ENCODE measurements at places on chromosomes 5 and 9.

GRCh38 chr9:33190021-33190705, 23.0 kb upstream of the B4GALT1 start:
- no peak for DNase-seq

DNA sequence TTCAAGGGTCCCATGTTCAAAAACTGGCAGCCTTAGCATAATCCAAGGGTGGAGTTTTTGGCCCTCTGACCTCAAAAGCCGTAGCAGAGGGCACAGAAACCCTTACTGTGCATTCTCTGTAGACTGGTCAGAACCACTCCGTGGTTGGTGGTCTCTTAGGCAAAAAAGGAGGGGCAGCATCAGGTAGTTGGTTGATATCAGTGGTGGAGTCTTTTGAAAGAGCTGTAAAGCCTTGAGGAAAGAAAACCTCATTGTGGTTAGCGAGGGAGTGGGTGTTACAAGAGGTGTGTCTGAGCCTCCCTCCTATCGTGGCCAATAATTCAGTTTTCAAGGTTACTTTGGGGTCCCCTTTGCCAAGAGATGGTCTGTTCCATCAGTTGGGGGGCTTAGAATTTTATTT, 40.9 kb downstream of the ARHGEF28 start:
- DNase-seq = peak; percentile 8

DNA sequence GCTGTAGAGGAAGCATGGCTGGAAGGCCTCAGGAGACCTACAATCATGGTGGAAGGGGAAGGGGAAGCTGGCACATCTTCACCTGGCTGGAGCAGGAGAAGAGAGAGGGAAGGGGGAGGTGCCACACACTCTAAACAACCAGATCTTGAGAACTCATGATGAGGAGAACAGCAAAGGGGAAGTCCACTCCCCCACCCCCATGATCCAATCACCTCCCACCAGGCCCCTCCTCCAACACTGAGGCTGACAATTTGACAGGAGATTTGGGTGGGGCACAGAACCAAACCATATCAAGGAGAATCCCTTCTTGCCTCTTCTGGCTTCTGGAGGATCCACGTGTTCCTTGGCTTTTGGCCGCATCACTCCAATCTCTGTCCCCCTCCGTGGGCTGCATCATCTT, 13.1 kb upstream of the CMBL start:
- peak; percentile 90 for DNase-seq

DNA sequence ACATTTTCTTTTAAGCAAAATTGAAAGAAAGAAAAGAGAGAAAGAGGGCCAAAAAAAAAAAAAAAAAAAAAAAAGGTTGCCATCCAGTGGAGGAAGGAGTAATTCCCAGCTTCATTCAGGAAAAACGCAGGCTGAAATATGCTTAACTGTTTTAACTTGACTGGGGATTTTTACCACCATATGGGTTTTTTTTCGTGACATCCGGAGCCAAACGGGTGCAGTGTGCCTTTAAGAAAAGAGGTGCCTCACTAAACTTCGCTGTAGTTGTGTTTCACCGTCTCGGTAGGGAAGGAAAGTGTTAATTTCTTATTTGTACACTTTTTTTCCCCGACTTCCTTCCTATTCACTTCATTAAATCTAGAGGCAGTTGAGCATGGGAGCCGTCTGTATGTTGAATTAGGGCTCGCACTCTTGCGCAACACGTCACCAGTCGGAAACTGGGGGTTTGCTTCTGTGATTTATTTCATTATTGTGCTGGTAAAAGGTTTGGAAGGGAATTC, 143.0 kb downstream of the SMARCA2 start:
- DNase-seq = peak; percentile 61

DNA sequence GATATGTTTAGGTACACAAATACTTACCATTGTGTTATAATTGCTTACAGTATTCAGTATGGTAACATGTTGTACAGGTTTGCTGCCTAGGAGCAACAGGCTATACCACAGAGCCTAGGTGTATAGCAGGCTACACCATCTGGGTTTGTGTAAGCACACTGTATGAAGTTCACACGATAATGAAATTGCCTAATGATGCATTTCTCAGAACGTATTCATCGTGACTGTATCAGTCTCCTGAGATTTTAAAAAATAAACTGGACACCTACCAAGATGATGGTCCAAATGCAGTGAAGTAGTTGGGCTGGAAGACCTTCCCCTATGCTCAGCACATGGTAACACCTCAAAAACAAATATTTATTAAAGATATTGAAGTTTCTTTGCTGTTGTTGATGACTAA, 103.3 kb upstream of the NFIB start:
- no peak for DNase-seq

DNA sequence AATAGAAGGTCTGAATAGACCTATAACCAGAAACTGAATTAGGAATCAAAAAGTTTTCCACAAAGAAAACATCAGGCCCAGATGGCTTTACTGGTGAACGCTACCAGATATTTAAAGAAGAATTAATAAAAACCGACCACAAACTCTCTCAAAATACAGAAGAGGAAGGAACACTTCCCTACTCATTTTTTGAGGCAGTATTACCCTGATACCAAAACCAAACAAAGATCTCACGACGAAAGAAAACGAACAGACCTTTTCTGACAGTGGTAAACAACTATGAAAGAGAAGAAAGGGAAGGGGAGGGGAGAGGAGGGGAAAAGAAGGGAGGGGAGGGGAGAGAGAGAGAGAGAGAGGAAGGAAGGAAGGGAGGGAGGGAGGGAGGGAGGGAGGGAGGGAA, 13.5 kb downstream of the B4GALT1 start:
- no peak for DNase-seq

- no peak for DNase-seq
Measured at GRCh38 chr9:32875748-32876147, 92.4 kb downstream of the TMEM215 start.

- DNase-seq = no peak
Measured at GRCh38 chr5:119501671-119502179, 49.4 kb downstream of the HSD17B4 start.

GRCh38 chr9:134635351-134636148, 6.1 kb upstream of the COL5A1 start:
- DNase-seq = no peak

- no peak for DNase-seq
Measured at GRCh38 chr9:85276741-85277140, 465.0 kb downstream of the AGTPBP1 start.

DNA sequence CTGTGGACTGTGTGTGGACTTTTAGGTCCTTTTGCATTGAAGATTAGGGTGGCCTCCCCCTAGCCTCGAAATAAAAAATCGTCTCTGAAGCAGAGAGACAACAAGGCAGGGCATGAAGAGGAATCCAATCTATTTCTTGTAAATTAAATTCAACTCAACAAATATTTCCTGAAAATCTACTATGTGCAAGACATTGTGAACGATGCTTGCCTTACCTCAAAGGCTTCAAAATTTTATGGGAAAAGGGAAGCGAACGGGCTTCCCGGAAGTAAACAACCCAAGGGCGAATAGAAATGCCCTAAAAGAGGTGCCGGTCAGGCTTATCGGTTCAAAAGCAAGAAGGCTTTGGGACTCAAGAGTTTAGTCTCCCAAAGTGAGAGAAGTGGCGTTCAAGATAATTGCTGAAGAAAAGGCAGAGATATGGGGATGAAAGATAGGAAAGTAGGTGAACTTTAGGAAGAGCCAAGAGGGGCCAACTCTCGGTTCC, 525 bp downstream of the KIF24 start:
- peak; percentile 89 for DNase-seq

- DNase-seq = no peak
Measured at GRCh38 chr9:5846501-5846921, 13.6 kb upstream of the ERMP1 start.

DNA sequence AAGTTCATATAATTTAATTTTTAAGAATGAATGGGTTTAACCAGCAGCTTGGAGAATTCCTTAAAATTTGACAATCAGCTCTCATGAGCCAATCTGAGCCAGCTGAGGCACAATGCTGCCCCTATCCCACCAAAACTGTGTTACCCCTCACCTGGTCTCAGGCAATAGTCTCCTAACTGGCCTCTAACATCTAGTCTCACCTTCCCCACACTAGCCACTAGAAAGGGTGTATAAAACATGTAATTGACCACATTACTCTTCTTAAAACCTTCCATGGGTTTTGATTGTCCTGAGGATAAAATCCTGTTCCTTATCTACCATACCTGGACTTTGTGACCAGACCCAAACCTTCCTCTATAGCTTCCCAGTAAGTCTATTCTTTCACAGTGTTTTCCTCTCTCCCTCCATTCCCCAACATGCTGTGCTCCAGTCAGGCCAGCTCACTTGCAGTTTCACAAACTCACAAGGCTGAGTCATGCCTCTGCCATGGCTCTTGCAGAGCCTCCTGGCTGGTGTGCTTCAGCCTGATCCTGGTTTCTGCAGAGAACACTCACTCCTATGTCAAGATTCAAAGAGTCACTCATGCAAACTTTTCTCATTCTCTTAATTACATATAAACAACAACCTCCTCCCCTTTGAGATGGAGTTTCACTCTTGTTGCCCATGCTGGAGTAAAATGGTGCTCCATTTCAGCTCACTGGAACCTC, 16.0 kb upstream of the ZCCHC7 start:
- DNase-seq = peak; percentile 61

DNA sequence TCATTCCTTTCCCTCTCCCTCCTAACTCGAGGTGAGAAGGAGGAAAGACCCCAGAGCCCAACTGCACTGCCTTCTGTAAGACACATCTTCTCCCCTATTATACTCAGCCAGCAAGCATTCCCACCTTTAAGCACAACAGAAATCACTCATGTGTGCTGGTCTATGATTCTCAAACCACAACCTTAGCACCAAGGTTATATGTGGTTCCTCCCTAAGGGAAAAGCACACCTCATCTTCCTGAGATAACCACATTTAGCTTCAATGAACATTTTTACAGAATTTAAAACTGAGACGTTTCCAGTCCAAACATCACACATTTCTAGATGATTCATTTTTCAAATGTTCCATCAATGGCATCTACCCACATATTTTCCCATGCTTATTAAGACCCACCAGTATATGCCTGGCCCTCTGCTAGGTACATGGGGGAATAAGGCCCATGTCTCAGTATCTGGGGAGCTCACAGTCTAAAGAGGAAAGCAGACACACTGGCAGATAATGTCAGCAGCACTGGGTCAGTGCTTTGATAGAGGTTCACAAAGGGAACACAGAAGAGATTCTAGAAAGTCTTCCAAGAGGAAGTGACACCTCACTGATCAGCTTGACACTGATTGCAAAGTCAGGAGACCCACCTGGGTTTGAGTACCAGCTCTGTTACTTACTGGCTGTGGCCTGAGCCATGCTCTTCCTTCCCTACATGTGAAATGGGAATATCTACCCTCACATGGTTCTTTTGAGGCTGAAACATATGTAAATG, 245.4 kb downstream of the DENND1A start:
- no peak for DNase-seq

- no peak for DNase-seq
Measured at GRCh38 chr9:88722753-88723152, 187.8 kb downstream of the NXNL2 start.

- DNase-seq = no peak
Measured at GRCh38 chr5:61887271-61887670, 418.7 kb upstream of the KIF2A start.

DNA sequence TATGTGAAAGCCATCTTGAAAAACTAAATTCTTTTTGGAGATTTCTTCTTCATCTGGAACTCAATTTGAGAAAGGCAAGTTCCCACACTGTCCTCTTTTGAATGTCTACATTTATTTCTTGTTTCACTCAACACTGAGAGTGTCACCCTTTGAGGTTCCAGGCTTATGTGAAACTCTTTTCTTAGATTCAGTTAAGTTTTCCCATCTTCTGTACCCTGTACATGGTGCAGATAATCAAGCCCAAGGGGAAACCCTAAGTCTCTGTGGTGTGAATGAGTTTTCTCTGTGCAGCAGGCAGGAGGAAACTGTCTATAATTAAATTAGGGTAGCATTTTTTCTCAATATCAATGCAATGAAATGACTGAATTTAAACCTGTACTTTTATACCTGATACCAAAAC, 72.3 kb upstream of the PRLR start:
- no peak for DNase-seq

DNA sequence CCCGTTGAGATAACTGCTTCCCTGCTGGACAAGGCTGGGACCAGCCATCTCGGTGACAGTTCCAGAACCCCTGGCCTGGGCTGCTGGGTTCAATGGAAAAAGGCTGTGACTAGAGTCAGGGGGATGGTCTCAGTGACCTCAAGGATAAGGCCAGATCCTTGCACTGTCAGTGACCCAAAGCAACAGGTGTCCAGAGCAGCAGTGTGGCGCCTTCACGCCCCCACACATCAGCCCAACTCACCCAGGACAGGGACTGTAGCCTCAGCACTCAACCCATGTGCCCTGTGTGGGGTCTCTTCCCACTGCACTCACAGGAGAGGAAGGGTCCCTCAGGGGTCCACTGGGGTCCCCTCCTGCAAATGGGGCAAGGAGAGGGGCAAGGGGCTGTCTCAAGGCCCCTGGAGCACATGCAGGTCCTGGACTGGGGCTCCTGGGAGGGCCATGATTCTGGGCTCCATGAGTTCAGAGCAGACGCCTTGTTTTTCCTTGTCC, 698 bp upstream of the LCN2 start:
- DNase-seq = no peak

GRCh38 chr5:62909326-62909725, 330.7 kb downstream of the LRRC70 start:
- no peak for DNase-seq

DNA sequence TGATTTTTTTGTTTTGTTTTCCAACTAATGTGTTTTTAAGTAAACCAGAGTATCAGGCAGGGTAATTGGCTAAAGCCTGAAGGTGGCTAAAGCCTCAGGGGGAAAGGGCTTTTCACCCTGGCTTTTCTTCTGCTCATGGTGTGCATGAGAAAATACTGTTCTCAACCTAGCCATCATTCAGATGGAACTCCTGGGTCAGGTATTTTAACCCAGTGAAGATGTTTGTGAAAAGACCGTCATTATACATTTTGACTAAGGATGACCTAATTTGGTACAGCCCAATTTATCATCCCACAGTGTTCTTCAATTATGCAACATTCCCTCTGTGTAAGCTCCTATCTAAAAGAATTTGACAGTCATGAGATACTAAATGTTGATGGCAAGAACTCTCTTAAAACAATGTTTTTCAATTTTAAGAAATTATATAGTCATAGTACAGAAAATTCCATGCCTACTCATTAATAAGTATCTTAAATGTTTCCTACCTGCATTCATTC, 209.5 kb upstream of the TARS1 start:
- no peak for DNase-seq

DNA sequence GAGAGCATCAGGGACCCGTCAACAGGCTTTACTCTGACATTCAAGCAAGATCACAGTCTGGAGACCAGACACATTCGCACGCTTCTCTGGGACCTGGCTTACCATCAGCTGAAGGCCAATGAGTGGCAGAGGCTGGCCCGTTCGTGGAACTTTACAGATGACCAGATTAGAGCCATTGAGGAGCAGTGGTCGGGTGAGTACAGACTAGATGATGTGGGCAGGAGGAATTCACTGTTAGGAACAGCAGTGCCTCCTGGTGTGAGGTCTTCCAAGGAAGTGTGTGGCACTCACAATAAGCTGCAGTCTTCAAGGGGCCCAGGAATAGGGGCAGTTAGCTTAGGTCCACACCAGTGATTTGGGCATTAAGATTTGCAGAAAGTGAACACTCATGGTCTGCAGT, 50.4 kb downstream of the POC5 start:
- DNase-seq = no peak
